ENCODE measurements at places on chromosomes 16 and 17.

GRCh38 chr17:40451420-40451819 is 8.2 kb downstream of the IGFBP4 start:
- no peak for DNase-seq

GRCh38 chr16:25796239-25796638 is 104.5 kb downstream of the HS3ST4 start:
- DNase-seq, result no peak

DNA sequence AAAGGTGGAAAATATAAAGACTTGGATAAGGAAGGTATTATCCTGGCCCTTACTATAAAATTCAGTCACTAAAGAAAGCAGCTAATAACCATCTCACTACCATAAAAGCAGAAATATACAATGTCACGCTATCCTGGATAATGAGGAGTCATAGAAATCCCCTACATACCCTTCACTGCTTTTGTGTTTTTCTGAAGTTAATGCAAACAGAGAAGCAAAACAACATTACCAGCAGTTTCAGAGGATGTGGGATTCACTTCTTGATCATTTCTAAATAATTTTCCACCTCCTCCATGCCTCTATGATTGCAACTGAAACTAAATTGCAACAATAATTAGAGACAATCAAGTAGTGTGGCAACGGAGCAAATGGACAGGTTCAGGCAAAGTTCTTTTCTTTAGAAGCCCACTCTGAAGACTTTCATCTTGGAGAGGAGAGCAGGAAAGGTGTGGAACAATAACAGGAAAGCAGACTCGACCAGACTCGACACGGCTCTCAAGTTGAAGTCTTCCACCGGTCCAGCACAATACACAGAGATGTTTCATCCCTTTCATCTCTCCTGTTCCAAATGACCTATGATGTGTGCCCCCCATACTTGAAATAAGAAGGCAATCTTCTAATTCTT is 10.2 kb downstream of the CYTH1 start:
- no peak for DNase-seq

DNA sequence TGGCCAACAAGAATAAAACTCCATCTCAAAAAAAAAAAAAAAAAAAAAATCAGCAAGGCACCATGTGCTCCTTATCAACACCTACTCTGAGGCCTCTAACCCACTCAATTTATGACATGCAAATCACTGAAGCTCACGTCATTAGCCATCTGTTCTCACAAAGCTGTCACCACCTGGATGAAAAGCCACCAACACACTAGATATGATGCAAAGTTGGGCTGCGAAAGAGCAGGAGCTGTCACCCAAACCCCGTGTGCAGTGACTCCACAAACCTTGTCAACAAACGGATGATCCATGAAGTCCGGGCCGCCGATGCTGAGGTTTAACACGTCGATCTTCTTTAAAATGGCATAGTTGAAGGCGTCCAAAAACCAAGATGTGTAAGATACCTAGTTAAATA is 25.3 kb downstream of the MBTPS1 start:
- DNase-seq, result no peak

DNA sequence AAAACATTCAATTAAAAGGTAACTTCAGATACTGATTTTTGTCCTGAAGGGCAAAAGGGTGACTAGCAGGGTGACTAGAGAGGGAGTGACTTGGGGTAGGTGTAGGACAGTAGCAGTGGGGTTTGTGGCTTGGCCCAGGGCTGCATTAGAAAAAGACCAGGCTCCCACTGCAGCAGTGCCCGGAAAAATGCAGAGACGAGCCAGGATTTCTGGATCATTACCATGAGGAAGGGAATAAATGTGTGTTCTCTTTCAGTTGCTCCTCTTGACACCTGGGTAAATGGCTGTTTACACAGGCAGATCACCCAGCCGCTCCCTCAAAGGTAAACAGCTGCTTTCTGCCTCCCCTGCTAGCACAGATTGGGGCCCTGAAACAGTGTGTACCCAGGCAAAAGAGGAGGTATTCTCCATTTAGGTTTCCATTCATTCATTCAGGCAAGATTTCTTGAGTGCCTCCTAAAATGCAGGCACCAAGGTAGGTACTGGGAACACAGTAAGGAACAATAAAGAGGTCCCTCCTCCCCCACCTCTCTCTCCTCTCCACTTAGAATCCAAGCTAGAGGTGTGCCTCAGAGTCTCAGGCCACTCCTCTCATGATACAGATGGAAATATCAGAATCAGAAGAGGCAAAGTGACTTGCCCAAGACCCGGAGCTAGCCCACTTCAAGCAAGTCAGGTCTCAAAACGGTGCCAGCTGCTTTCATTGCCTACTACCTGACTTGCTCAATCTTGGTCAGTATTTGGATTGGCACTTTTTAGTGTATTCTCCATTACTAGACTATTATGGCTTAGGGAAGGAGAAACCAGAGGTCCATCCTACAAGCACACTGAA is 15.2 kb upstream of the TOX3 start:
- no peak for DNase-seq

- no peak for DNase-seq
Measured at GRCh38 chr17:2697611-2698162, 13.9 kb downstream of the CLUH start.

DNA sequence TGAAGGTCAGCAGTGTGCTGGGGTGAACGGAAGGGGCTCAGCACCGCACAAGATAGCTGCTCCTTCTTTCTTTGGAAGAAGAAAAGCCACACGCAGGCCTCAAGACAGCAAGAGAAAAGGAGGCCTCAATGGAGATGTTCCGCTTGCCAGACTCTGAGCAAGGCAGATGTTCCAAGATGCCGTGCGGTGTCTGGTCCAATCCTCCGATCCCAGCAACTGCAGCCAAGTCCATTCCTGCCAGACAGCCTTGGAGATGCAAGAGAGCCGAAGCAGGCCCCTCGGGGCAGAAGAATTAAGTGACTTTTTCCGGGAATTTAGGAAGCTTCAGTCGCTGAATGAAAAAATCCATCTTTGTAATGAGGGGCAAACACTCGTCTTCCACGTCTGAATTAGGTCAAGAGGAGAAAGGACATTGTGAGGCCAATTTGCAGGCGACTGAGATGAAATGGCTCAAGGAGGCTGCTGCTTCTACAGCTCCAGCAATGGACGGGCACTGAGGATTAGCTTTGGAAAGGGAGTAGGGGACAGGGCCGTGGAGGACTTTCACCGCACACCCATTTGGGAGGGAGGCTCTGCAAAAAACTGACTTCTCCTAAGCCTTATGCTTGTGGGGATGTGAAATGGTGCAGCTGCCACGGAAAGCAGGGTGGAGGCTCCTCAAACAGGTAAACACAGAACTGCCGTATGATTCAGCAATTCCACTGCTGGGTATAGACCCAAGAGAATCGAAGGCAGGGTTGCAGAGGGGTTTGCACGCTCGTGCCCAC is 44.7 kb downstream of the RPH3AL start:
- no peak for DNase-seq

- DNase-seq, result no peak
Measured at GRCh38 chr17:40068129-40068581, 5.4 kb downstream of the THRA start.

DNA sequence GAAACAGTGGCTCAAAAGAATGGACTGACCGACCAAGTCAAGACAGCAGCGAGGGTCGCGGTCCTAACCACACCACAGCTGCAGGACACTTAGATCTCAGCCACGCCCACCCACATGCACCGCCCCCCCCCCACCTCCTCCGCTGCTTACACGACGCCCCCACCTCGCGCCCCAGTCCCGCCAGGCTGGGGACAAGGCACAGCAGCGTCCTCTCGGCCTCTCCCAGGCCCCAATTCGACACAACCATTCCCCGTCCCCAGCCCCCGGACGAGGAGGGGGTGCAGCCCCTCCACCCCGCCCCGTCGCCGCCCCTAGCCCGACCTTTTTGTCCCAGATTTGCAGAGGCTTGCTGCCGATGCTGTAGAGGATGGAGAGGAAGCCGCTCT is 477 bp downstream of the CFAP20 start:
- no peak for DNase-seq

DNA sequence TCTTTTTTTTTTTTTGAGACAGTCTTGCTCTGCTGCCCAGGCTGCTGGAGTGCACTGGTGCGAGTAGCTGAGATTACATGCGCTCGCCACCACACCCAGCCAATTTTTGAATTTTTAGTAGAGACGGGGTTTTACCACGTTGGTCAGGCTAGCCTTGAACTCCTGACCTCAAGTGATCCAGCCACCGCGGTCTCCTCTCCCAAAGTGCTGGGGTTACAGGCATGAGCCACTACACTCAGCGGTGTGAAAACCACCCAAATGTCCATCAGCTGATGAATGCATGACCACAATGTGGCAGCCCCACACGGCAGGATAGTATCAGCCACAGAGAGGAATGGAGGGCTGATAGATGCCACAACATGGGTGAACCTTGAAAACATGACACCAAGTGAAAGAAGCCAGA is 2.1 kb downstream of the P2RX5 start:
- DNase-seq, result peak; percentile 94

- DNase-seq, result no peak
Measured at GRCh38 chr17:78268191-78268874, 36.9 kb downstream of the TMEM235 start.

- no peak for DNase-seq
Measured at GRCh38 chr17:75783069-75783783, 1.4 kb upstream of the UNK start.

DNA sequence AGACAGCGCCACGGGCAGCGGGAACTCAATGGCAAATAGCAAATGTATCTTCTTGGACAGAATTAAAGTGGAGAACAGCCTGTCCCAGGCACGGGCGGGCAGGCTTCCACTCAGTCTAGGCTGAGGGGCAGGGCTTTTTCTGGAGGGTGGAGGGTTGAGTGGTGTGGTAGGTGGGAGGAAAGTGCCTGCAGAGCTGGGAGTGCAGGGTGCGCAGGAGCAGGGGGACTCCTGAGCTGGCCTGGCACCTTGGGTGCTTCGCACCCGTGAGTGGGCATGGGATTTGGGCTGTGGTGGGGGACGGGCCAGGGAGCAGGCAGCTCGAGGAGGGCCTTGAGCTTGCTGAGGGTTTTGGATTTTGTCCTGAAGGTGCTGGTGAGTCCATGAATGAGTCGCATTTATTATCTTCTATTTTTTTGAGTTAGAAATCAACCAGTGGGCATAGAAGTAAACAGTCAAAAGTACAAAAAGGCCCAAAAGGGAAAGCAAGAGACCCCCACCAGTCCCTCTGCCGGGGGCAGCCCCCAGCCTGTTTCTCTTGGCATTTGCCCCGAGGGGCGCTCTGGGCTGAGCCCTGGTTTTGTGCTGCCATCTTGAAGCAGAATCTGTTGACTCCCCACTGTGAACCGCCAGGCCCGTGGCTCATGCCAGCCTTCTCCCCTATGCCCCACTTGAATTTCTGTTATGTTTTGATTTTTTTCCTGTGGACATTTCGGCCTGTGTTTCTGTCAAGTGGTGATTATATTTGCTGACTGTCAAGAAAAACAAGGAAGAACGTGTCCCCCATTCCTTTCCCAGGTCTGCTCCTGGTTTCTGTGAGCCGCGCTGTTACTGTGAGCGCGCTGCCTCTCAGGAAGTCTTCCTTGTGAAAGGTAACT is 8.2 kb downstream of the ADORA2B start:
- DNase-seq, result no peak

- no peak for DNase-seq
Measured at GRCh38 chr16:84291226-84291625, 3.5 kb upstream of the WFDC1 start.

DNA sequence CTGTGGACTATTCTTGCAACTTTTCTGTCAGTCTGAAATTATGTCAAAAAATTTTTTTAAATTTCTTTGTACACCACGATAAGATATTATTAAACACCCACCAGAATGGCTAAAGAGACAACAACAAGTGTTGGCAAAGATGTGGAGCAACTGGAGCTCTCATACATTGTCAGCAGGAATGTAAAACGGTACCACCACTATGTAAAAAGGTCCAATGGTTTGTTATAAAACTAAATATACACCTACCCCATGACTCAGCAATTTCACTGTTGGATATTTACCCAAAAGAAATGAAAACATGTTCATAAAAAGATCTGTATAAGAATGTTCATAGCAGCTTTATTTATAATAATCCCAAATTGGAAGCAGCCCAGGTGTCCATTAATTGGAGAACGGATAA is 7.2 kb downstream of the KIAA0753 start:
- DNase-seq, result no peak

DNA sequence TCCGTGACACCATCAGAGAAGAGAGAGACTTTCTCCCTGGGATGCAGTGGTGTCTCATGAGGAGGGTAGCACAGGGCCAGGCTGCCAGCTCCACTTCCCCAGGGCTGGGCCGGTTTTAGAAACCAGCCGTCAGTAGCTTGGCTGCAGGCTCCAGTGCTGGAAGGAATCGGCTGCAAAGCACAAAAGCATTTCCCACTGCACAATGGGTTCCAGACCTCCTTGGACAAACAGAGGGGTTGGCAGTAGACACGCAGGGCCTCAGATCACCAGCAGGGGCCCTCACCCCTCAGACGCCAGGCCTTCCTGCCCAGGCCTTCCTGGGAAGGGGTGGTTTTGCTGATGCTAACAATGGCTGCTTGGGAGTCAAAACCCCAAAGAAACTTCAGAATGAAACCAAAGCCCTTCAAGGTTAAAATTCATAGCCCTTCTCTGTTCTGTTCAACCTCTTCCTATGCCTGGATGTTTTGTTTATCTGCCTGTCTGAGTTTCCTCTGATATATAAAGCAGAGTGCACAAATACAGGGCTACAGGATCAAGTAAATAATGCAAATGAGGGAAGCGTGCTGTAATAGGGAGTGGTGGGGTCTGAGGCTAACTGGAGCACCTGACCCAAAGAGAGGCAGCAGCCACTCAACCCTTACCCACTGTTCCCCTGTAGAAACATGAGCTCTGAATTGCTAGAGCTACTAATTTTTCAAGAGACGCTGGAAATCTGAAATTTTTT is 26.2 kb downstream of the TEKT5 start:
- DNase-seq, result peak; percentile 12

GRCh38 chr17:66518677-66519076 is 216.3 kb downstream of the PRKCA start:
- DNase-seq, result no peak

DNA sequence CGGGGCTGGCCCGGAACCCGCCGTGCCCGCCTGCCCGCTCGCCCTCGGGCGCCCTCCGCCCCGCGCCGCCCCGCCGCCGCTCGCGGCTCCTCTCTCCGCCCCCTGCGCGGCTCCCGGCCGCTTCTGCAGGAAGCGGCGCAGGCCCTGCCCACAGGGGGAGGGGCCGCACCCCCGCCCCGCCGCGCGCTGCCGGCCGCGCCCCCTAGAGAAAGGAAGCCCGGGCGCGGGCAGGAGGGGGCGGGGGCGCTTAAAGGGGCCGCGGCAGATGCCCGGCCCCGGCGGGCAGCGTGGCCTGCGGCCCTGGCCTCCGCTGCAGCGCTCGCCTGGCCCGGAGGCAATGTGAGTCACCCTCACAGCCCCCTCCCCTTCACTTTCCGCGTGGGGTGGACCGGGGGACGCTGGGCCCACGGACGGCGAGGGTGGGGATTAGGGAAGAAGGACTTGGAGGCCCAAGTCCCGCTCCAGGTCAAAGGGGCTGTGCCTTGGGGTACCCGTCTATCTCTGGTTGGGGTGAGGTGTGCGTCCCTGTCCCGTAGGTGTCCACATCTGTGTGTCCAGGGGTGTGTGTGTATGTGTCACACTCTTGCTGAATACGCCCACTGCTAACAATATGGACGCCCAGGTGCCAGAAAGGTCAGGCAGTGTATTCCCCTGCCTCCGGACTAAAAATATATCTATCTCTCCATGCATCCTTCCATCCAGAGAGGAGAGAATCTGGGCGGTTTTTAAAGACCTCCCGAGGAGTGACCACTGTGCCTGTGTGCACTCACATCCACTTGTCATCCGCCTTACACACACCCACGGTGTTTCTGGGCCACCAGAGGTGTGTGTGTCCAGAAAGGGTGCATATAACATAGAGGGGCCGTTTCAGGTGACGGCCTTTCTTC is at the start of gene GIT1:
TSS of gene GIT1 (minus strand) at position 125 of the 887 bp plus-strand sequence. CDS start 270 bp downstream, outside the sequence.
- DNase-seq, result peak; percentile 82

- DNase-seq, result no peak
Measured at GRCh38 chr17:57113656-57114055, 28.6 kb downstream of the AKAP1 start.

GRCh38 chr16:23535901-23536300 is 21.2 kb downstream of the EARS2 start:
- no peak for DNase-seq

Measured in stimulated activated naive CD8-positive, alpha-beta T cell treated with anti-CD3 and anti-CD28 coated beads, Interleukin-15, amount 100 ng/mL, for 72 hours (primary cell).